ENCODE measurements at places on chromosomes 5 and 9. TPM values are rescaled to one million over a fixed set of nuclear protein-coding genes. Genes with fewer than 3 reads are reported as not detected.

DNA sequence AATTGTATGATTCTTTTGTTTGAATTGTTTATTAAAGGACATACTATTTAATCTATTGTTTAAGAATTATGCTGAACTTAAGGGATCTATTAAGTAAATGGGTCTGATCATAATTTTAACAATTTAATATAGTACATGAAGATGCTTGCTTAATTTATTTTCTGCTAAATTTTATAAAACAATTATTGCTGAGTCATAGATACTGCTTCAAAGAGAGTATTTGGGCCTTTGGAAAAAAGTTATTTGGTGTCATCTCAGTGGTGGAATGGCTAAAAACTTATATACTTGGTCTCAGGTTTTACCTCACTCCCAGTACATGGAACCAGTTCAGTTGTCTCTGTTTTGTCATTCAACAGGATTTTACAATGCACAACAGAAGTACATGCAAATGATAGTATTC, 145.3 kb downstream of the CDH9 start:
- no peak overlapping the region for H3K27ac ChIP-seq
- H3K4me3 ChIP-seq = no peak overlapping the region
- DNase-seq = no peak
- H3K27me3 ChIP-seq = no peaks in the 10 kb centered on the region

- H3K27me3 ChIP-seq = peaks cover 13% of the 10 kb centered on the region
- no peak for DNase-seq
- H3K27ac ChIP-seq = no peak overlapping the region
- no peaks in the 10 kb centered on the region for H3K36me3 ChIP-seq
These were observed 156.7 kb downstream of the SYK start for GRCh38 chr9:90958328-90958727.

- no peak overlapping the region for H3K27ac ChIP-seq
- no peaks in the 10 kb centered on the region for H3K27me3 ChIP-seq
- H3K4me3 ChIP-seq = no peak overlapping the region
- H3K36me3 ChIP-seq = no peaks in the 10 kb centered on the region
- no peaks in the 10 kb centered on the region for H3K4me1 ChIP-seq
These were observed 45.3 kb upstream of the PPP3R2 start for GRCh38 chr9:101639785-101640665.

- H3K36me3 ChIP-seq = no peaks in the 10 kb centered on the region
- no peak overlapping the region for H3K27ac ChIP-seq
- H3K4me3 ChIP-seq = no peak overlapping the region
- no peak for DNase-seq
- H3K4me1 ChIP-seq = no peaks in the 10 kb centered on the region
These were observed 196.2 kb upstream of the RAI14 start for GRCh38 chr5:34459908-34460307.

GRCh38 chr5:171739271-171739670, 46.3 kb upstream of the SMIM23 start:
- DNase-seq = no peak
- H3K27ac ChIP-seq = no peak overlapping the region
- no peaks in the 10 kb centered on the region for H3K4me1 ChIP-seq
- H3K27me3 ChIP-seq = no peaks in the 10 kb centered on the region

DNA sequence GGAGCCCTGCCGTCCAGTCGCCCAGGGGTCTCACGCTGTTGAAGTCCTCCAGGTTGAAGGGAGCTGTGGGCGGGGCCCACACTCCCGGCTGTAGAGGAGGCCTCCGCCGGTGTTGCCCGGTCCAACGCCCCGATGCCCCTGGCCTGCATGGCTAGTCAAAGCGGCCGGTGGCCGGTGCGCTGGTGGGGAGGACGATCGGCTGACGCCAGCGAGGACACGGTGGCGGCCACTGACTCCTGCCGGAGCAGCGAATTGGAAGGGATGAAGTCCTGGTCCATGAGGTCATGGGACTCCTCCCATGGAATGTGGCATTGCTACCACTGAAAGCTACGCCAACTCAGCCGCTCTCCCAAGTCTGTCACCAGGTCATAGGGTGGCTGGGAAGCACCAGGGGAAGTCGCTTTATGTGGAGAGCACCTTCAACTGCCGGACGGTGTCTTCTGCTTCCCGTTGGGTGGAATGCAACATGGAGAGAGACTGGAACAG, 11.8 kb downstream of the RCL1 start:
- no peak overlapping the region for H3K27ac ChIP-seq
- no peak overlapping the region for H3K4me3 ChIP-seq
- H3K27me3 ChIP-seq = no peaks in the 10 kb centered on the region
- H3K4me1 ChIP-seq = peaks cover 2% of the 10 kb centered on the region
- peaks cover 6% of the 10 kb centered on the region for H3K36me3 ChIP-seq

GRCh38 chr5:159156426-159157238, 52.7 kb downstream of the RNF145 start:
- peak overlapping the region; percentile 25 for H3K27ac ChIP-seq
- DNase-seq = no peak
- H3K27me3 ChIP-seq = no peaks in the 10 kb centered on the region
- H3K36me3 ChIP-seq = peaks cover 48% of the 10 kb centered on the region
- no peak overlapping the region for H3K4me3 ChIP-seq
- peaks cover 9% of the 10 kb centered on the region for H3K4me1 ChIP-seq

Gene ZBTB5
- 12.9 TPM for total RNA-seq

Gene GLRA1
- not detected for total RNA-seq

Gene SLC6A19
- 0.06 TPM for total RNA-seq

Gene OR1Q1
- total RNA-seq = not detected

Gene IFNB1
- total RNA-seq = not detected

Gene CWC27
- 17.3 TPM for total RNA-seq

Gene FBLL1
- total RNA-seq = 0.18 TPM

Gene GPSM1
- 11.1 TPM for total RNA-seq

All from T-cell (primary cell).